ENCODE measurements at places on chromosomes 5 and 9.
A peak's percentile ranks its signal among the peaks of the same experiment; 100 is the strongest.

DNA sequence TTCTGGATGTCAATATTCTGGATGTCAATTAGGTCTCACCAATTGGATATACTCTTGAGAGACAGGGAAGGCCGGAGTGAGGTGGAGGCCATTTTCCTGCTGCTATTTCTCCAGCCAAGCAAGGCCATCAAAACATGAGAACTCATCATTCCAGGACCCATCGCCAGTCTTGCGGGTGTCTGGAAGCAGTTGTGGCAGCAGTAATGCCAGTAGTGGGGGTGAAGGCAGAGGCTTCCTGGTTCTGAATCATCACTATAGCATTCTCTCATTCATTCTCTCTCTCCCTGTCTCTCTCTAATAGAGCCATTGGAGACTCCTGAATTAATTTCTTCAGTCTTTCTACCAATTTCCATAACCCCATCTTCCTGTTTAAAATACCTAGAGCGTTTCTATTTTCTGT, 71.8 kb downstream of the EGFLAM start:
- no peak for DNase-seq

DNA sequence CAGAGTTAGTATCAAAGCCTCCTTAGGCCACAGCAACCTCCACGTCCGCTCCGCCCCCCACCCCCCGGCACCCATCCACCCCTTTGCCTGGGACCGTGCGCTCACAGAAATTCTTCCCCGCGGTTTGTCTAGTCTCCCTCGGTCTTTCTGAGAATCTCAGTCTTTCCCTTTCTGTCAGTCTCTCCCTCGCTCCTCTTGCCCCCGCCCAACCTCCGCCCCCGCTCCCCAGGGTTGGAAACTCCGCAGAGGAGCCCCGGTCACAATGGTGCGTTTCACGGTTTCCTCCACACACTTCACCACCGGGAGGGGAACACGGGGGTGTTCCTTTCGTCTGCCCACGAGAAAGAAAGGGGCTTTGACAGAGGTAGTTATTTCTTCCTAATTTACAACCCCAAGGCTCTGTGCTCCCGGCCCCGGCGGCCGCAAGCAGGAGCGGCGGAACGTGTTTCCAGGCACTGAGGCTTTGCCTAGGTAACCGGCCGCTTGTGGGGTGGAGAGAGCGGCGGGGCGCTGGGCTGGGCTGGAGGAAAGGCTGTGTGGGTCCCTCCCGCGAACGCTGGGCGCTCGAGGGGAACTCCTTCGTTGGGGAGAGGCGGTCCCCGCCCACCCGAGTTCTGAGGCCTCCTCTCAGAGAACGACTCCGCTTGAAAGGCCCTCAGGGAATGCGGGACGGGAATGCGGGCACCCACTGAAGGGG, 2.1 kb downstream of the NR4A3 start:
- DNase-seq: no peak

- DNase-seq: no peak
Observed at GRCh38 chr5:171975262-171975876, 31.1 kb downstream of the FBXW11 start.

DNA sequence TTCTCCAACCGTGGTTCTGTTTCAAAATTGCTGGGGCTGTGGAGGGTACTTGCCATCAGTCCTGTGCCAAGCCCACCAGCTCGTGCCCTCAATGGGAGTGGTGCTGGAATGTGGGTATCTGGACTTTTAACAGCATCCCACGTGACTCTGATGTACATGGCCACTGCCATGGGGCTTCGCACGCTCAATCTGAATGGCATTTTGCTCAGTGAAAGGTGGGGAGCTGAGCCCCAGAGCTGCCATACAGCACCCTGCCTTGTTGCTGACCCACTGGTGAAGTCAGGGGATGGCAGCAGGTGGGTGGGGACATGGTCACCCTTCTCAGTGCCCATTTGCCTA, 16.6 kb upstream of the SYNPO start:
- DNase-seq: no peak

- no peak for DNase-seq
Observed at GRCh38 chr5:76331126-76331525, 72.0 kb upstream of the IQGAP2 start.

DNA sequence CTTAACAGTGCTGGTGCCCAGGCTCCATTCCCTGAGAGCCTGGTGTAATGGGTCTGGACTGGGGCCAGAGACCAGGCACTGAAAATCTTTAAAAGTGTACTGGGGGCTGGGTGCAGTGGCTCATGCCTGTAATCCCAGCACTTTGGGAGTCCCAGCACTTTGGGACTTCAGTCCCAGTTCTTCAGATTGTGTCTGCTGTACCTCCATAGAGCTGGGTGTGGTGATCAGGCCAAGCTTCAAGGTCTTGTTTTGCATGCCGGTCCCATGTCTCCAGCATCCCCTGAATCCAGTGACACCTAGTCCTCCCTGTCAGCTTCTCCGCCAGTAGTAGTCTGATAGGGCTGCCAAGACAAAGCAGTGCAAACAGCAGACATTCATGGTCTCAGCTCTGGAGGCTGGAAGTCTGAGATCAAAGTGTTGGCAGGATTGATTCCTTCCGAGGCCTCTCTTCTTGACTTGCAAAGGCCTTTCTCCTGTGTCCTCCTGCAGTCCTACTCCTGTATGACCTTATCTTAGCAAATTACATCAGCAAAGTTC, 108.2 kb downstream of the SYK start:
- no peak for DNase-seq

DNA sequence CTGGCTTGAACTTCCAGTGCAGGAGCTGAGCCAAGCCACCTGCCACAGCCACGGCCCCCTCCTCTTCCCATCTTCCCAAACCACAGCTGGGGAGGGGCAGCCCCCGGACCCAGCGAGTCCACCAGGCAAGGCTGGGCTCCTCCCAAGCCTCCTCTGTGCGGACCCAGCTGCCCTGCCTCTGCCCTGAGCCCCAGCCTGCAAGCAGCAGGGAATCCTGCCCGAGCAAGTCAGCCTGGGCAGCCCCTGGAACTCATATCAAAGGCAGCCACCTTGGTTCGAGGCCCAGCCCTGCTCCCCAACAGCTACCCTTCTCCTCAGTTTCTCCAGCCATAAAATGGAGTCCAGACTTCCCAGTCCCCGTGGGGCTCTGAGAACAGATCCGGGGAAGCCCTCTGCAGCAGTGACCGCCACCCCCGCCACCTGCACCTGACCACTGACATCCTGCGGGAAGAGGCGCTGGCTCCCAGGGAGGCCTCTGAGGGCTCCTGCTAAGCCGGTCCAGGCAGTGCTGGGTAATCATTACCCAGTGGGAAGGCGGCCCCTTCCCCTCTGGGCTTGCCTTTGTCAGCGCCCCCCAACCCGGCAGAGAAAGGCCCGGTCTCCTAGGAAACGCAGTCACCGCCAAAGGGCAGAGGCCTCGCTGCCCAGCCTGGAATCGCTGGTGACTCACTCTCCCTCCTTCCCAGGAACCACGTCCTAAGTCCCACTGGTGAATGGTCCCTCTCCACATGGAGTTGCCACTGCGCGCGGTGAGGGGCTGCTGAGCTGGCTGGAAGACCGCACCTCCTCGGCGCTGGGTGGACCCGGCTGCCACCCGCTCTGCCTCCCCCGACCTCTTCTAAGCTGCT, 1.5 kb downstream of the VAV2 start:
- no peak for DNase-seq

DNA sequence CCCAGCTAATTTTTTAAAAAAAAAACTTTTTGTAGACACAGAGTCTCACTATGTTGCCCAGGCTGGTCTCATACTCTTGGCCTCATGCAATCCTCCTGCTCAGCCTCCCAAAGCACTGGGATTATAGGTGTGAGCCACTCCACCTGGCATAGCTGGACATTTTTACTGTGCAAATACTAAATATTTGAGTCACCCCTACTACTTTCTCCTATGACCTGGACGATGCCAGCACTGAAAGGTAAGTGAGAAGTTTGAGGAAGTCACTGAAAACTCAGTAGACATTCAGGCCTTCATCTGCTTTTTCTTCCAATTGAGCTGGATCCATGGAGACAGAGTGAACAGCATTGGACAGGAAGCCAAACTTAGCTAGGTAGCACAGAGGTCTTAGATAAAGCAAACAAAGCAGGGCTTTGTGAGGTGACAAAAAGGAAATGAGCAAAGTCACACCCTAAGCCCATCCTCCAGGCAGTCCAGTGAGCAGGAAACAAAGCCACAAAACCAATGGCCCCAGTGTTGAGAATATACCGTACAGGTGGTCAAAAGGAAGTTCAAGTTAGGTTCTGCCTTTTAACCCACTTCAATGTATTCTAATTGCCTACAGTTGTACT, 192.6 kb upstream of the RASA1 start:
- DNase-seq: no peak

- DNase-seq: no peak
Observed at GRCh38 chr9:107711542-107711941, 222.0 kb upstream of the KLF4 start.

GRCh38 chr9:116081435-116082115, 72.0 kb upstream of the PAPPA start:
- DNase-seq: no peak

GRCh38 chr5:14749579-14750101, 85.1 kb downstream of the OTULIN start:
- no peak for DNase-seq

- no peak for DNase-seq
Observed at GRCh38 chr5:173498739-173499470, 117.5 kb downstream of the BOD1 start.

- no peak for DNase-seq
Observed at GRCh38 chr5:59198365-59198764, 615.5 kb downstream of the RAB3C start.

- DNase-seq: no peak
Observed at GRCh38 chr5:6251565-6252102, 126.7 kb downstream of the MED10 start.

- DNase-seq: no peak
Observed at GRCh38 chr5:72503888-72504491, 3.2 kb downstream of the ZNF366 start.

GRCh38 chr5:71564895-71565294, 22.2 kb upstream of the MCCC2 start:
- DNase-seq: no peak

GRCh38 chr5:159904874-159905273, 11.4 kb upstream of the ADRA1B start:
- DNase-seq: no peak

DNA sequence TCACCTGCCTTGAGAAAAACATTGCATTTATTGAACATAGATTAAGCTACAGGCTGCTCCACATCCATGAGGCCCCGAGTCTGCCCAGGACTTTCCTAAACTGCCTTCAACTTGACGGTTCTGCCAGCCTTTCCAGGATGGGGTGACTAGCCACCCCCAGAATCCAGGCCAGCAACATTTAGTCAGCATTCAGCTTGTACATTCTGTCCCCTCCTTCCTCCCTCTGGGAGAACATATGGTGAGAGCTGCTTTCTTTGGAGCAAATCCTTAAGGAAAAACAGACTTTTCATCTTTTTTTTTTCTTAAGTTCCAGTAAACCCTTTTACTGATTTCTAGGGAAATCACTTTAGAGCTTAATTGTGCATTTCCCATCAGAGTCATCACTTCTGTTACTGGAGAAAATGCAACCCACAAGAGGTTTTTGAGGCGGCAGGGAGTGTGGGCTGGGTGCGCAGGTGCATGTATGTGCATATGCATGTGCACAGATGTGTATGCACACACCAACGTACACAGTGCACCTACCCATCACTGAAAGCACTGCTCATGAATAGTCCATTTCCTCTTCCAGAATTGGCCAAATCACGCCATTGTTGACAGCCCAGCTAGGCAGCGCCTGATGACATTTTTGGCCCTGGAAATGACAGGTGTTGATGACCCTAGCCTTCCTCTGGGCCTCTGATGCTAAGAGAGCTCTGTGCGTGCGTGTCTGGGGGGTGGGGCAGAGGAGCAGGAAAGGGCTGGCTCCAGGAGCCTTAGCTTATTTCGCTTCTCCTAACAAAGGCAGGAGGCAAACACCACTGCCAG, 145.6 kb downstream of the HSD17B3 start:
- no peak for DNase-seq

- no peak for DNase-seq
Observed at GRCh38 chr9:27447031-27447683, 76.9 kb upstream of the IFNK start.

DNA sequence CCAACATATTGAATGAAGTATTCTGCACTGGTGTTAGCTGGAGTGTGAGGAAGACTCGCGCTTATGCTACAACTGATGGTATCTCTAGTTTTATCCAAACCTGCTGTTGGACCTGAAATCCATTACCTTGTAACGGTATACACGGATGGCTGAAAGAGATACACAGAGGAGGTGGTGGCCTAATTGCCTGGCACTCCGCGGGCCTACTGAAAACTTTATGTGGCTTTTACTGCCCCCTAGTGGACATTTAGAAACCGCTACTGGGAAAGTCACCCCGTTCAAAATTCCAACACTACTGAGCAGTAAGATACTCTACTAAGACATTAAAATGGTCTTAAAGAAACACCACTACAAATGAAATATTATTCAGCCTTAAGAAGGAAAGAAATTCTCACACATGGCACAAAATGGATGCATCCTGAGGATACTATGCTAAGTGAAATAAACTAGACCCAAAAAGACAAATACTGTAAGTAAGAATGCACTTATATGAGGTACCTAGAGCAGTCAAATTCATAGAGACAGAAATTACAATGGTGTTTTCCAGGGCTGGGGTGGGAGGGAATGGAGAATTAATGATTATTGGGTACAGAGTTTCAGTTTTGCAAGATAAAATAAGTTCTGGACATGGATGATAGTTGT, 100.4 kb downstream of the TTLL11 start:
- peak; percentile 55 for DNase-seq

DNA sequence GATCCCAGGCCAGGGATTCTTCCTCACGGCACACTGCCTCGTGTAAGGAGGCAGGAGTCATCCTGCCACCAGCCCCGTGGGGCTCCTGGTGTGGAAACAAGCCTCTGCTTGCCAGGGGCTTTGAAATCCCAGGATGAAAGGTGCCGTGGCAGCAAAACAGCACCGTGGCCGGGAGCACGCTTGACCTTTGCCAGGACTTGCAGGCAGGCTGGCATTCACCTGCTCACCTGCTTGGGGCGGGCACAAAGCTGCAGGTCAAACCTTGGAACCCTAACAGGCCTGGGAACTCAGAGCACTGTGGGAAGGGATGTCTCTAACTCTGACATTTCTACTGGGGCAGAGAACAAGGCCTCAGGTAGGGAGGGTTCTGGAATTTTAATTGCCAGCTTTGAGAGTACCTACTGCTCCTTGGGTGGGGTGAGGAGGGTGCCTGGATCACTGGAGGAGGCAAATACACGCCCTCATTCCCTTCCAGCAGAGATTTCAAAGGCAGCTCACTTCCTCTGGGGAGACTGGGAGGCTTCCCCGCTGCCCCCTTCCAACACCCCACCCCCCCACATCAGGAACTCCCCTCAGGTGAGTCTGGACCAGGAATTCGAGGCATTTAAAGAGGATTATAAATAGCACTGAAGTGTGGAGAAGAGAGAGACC, 45.6 kb upstream of the STXBP1 start:
- DNase-seq: no peak

- DNase-seq: no peak
Observed at GRCh38 chr5:1314564-1314982, 19.7 kb upstream of the TERT start.

GRCh38 chr9:70672161-70672649, 257.7 kb upstream of the KLF9 start:
- DNase-seq: no peak

DNA sequence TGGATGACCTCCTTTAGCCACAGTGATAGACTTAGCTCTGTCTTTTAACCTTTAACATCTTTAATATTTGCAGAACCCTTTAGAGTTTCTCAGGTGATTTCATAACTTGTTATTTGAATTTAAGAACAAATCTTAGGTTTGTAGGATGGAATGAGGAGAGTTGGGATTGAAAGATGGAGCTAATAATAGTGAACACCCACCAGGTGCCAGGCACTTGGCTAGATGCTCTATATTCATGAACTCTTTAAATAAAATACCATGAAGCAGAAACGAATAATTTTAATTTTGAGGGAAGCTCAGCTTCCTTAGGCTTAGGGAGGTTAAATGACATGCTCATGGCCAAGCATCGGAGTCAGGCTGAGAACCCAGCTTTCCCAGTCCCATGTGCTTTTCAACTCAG, 19.4 kb upstream of the CARNMT1 start:
- DNase-seq: no peak
